ENCODE measurements at places on chromosomes 5 and 9.

- no peak for DNase-seq
Measured at GRCh38 chr5:32506201-32506661, 61.7 kb upstream of the ZFR start.

- peak; percentile 40 for DNase-seq
Measured at GRCh38 chr5:31221001-31221400, 27.5 kb downstream of the CDH6 start.

DNA sequence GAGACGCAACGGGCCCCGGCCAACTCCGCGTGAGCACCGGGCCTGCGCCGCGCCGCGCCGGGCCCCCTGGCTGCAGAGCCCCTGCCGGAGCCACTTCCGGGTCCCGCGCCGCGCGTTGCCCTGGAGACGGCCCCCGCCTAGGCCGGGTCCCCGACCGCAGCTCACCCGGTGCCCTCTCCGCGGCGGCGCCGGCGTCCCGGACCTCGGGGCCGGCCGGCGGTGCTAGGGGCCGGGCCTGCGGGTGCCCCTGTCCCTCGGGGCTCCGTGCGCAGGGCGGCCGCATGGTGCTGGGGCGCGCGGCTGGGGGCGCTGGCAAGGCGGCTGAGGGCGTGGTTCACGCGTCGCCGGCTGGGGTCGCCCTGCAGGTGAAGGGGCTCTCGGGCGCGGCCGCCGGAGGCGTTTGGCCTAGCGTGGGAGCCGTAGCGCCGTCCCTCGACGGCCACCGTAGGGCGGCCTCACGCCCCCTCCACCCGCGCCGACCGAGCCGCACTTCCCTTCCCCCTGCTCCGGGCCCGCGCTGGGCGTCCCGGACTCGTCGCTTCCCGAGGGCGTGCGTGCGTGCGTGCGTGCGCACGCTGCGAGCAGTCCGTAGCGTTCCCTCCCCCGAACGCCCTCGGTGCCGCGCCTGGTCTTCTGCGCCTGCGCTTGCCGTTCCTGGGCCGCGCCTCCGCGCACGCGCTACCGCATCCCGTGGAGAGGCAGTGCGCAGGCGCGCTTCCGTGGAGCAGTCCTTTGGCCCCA is at the start of gene TMEM250:
TMEM250 (minus strand) TSS at position 556 of the 741 bp plus-strand sequence. CDS start 1,975 bp downstream, outside the sequence.
- peak; percentile 94 for DNase-seq

GRCh38 chr9:129237164-129237611 is 59.1 kb upstream of the IER5L start:
- no peak for DNase-seq

DNA sequence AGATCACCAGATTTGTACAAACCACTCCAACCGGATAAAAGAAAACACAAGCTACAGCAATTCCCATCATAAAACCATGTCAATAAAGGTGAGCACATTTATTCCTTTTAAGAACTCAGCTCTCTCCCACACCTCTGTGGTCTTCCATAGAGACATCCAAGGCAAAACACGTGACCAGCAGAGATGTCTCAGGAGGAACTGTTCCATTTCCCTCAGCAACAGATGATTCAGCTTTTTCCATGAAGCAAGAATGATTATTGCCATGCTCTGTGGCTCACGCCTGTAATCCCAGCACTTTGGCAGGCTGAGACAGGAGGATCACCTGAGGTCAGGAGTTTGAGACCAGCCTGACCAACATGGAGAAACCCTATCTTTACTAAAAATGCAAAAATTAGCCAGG is 15.8 kb downstream of the GZMK start:
- no peak for DNase-seq

Data from NCI-H510A (cell line).